ENCODE measurements at places on chromosomes 16 and 17. TPM values are rescaled to one million over a fixed set of nuclear protein-coding genes. Genes with fewer than 3 reads are reported as not detected.

C17orf100 gene
- 4.3 TPM for total RNA-seq

PIK3R6 gene
- total RNA-seq, result 2.2 TPM

TGFB1I1 gene
- total RNA-seq, result 325 TPM

TMEM114 gene
- not detected for total RNA-seq

EME1 gene
- total RNA-seq, result not detected

CTRB2 gene
- not detected for total RNA-seq

DNA sequence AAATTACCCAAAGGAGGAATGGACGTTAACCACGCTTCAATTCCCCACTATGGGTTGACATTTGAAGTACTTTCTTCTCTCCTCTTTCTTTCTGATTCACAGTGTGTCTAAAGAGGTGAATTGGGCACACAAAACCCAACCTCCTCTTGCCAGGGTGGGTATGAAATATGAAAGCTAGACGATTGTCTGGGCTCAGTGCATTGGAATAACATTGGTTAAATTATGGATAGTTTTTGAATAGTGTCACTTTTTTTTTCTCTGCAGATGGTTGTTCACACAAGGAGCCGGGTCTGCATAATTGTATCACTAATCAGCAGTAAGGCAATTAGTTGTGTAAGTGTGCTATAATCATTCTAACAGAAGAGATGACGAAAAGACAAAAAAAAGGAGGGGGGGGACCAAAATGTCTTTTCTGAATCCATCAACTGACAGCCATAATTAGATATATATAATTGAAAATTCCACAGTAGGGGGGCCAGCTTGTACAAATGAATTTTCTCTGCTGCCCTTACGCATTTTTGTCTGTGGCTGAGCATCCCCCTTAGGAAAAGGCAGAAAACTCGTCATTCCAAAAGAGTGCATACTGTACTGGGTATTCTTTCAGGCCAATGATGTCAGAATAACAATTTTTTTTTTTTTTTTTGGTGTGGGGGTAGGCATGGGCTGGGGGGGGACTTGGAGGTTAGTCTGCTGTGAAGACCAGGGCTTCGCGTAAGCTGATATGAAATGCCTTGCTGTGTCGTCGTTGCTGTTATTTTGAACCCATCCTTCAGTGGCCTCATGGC, 307.5 kb upstream of the SALL1 start:
- no peak for DNase-seq

DNA sequence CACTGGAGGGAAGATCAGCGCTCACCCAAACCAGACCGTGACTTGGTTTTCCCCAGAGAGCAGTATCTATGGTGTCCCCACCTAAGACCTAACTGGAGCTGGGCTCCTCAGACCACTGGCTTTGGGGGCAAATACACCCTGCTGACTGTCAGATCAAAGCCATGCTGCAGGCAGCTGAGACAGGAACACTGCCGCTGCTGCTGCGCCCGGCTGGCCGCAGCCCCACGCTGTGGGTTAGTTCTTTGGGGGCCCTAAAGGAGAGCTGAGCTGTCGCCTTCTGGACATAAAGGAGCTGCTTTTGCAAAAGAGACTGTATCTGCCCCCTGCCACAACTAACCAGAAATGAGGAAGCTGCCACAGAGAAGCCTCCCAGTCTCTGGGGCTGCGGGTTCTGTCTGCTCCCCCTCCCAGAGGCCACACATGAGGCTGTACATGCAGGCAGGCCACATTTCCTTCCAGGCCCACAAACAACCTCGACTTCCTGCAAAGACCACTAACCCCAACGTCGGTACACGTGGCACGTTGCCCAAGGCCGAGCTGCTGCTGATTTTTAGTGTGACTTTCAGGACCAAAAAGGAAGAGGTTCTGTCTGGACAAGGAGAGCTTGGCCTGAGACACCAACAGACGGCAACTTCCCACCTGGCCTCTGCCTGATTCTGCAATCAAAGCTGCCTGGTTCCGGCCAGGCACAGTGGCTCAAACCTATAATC, 18.2 kb upstream of the ABR start:
- DNase-seq, result peak; percentile 81

DNA sequence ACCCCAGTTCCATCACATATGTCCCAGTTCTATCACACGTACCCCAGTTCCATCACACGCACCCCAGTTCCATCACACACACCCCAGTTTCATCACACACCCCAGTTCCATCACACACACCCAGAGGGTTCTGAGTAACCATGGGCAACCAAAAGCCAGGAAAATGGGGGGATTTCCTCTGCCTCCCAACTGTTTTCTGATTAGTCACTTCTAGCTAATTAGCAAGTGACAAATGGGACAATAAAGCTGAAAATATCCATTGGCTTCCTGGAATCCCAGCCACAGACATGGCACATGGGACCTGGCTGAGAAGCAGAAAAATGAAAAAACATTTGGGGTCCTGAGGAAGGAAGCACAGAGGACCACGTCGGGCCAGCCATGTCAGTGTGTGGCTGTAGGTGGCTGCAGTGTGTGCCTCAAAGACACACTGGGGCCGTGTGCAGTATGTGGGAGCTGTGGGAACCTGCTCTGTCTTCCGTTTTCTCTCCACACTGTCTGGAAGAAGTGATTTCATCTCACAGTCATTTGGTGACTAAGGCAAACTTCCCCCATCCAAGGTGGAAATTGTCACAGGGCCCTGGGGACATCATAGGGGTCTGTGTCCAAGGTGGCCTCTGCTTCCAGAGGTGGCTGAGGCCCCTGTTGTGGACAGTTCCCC, 106.7 kb downstream of the CMIP start:
- no peak for DNase-seq

DNA sequence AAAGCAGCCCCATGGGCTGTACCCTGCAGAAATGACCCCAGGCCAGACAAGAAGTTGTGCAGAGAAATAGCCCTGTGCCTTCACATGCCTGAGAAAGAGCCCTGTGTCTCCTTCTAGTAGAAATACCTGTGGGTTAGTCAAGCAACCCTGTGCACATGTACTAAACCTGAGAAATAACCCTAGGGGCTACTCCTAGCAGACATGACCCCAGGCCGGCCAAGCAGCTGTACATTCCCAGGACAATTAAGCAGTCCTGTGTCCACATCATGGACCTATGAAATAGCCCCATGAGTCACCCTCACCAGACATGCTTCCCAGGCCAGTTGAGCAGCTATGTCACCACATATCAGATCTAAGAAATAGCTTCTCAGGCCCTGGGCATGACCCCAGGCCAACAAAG, 519.7 kb upstream of the CA10 start:
- no peak for DNase-seq
